ENCODE measurements at places on chromosomes 7 and 10. TPM values are rescaled to one million over a fixed set of nuclear protein-coding genes. Genes with fewer than 3 reads are reported as not detected.

DNA sequence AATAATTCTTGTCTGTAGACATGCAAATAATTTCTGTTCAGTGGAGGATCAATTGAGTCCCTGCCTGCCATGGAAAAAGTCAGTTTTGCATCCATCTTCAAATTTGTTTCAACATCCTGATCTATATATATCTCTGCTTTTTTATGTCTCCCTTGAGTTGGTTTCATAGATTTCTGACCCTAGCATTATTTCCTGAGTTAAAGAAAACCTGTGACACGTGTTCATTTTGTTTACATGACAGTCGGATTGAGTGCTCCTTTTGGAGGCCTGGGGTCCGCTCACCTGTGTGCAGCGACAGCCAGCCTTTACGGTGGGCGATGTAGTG lies 674 bp downstream of the MRPS24 start:
- DNase-seq = no peak

GRCh38 chr10:75129537-75129936 lies 18.1 kb downstream of the SAMD8 start:
- DNase-seq = no peak

DNA sequence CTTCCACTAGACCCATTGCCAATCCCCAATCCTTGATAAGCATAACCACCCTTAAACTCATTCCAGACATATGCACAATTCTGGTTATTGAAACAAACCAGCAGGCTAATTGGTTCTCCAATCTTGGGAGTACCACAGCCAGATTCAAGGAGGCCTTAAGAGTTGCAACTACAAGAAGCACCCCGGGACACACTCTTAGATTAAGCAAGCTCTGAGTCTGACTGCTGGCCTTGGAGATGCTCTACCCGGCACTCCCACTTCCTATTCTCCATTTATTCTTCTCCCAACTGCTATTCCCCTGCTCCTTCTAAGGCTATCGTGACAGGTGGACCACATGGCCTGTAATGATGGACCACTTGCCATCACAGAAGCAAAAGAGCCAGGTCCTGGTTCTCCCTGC lies 40.3 kb downstream of the CYTH3 start:
- no peak for DNase-seq

- no peak for DNase-seq
These were observed 162.9 kb downstream of the EGFR start for GRCh38 chr7:55181762-55182161.

DNA sequence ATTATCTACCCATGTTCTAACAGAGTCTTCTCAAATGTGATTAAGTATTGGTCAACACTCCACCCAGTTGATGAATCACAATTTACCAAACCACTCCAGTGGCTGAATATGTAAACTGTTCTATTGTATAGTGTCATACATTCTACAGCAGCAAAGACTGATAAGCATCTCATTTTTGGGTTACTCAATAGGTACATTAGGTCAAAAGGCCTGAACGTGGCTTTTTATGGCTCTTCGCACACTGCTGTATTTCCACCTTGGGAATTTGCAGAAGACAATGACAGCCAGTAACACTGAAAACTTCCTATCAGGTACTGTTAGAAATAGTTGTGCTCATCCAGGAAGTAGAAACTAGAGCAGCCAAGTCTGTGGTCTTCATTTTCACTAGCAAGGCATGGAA lies 166.9 kb downstream of the GLI3 start:
- DNase-seq = no peak

- no peak for DNase-seq
These were observed 89.9 kb downstream of the KAT6B start for GRCh38 chr10:74916283-74916682.

DNA sequence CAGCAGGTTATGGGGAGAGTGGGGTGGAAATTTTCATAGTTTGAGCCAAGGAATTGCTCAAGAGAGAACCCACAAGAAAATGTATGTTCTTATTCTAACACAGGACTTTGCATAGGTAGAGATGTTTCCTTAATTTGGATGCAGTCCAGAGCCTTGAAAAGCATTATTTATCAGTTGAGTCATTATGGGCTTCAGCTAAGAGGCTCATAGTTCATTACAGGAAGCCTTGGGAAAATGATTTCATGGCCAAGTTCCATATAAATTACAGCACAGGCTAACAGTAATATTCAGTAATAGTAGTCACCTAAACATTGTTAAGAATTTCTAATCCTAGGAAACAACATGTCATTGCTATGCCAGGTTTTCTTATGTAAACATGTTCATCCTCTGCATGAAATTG lies 131.1 kb upstream of the PTPRZ1 start:
- DNase-seq = no peak

The TCAF2 gene
- 1.7 TPM for total RNA-seq

DNA sequence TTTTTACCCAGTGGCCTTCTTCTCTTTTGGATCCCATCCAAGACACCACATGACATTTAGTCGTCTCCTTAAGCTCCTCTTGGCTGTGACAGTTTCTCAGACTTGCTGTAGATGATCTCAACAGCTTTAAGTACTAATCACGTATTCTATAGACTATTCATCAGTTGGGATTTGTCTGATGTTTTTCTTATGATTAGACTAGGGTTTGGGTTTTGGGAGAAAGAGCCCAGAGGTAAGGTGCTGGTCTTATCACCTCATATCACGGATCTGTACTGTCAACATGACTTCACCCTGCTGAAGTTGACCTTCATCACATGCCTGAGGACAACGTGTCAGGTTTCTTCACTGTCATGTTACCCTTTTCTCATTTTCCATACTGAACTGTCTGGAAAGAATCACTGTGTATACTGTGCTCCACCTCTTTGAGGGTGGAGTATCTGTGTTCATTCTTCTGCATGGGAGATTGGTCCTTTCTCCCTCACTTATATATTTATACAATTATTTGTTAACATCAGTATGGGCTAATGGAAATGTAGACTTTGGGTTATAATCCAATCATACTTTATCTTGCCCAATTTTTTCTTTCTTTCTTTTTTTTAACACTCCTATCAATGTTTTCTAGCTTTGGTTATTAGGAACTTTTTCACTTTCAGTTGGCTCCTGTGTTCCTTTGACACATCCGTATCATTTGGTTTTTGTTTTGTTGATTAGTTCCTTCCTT lies 6.4 kb upstream of the HKDC1 start:
- DNase-seq = no peak

- no peak for DNase-seq
These were observed 92.2 kb downstream of the PLCE1 start for GRCh38 chr10:94085766-94086437.

The TRIM73 gene
- total RNA-seq = 1.9 TPM

- DNase-seq = no peak
These were observed 3.8 kb downstream of the CYP3A43 start for GRCh38 chr7:99831595-99831994.

GRCh38 chr10:114687459-114687858 lies 29.4 kb upstream of the ABLIM1 start:
- DNase-seq = no peak

The PRKCQ gene
- total RNA-seq = 0.38 TPM

DNA sequence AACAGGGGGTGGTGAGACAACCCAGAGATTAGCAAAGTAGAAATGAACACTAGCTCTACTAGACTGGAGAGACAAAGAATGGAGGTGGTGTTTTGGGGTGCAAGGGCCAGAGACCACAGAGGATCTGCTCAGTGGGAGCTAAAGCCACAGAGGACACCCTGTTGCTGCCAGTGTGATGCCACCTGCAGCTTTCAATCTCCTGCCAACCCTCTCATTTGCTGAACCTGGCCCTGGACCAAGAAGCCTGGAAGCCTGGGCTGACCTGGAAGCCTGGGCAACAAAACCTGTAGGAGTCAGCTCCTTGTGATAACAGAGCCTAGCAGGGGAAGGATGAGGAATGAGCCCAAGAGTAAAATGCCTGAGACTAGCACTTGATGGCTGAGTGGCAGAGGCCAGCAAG lies 81.1 kb upstream of the ADO start:
- no peak for DNase-seq

- no peak for DNase-seq
These were observed 920.5 kb downstream of the KCNMA1 start for GRCh38 chr10:76717141-76717540.

DNA sequence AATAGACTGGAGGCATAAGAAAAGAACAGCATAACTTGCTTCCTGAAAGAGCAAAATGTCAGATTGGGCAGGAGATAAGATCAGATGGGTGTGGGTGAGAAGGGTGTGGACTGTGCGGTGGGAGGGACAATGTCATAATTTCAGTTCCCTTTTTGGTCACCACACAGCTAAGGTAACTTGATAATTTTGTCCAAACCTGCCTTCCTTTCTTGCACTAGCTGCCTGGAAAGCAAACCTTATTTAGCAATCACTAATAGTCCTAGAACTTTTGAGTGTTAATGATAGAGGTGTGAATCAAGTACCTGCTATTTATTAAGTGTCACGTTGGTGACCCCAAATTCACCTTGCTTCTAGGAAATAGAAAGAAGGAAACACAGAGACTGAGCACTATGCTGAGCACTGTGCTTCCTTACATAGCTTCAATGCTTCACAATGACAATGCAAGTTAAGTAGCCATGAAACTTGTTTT lies 72.4 kb upstream of the SP4 start:
- no peak for DNase-seq

The AKR1C8 gene
- total RNA-seq = not detected

The PDCD11 gene
- 18.2 TPM for total RNA-seq

GRCh38 chr10:117217196-117217761 lies 20.0 kb downstream of the KCNK18 start:
- peak; percentile 76 for DNase-seq

DNA sequence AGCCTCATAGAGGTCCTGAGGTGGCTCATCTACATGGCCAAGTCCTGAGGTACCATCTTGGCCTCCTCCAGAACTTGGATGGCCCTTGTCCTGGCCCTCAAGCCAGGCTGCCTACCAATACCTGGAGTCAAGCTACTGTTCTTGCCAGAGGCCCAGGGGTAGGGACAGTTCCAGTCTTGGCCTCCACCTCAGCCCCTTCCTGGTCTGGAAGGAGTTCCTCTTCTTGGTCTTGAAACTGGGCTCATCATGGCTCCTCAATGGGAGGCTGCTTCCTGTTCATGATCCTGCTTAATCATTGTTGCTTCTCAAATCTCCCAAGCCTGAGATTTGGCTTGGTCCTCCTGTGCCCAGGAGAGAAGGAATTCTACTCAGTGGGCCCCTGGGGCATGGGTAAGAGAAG lies 3.9 kb downstream of the HPS6 start:
- peak; percentile 56 for DNase-seq

- peak; percentile 95 for DNase-seq
These were observed 64.5 kb upstream of the SYPL1 start for GRCh38 chr7:106176414-106177299.

DNA sequence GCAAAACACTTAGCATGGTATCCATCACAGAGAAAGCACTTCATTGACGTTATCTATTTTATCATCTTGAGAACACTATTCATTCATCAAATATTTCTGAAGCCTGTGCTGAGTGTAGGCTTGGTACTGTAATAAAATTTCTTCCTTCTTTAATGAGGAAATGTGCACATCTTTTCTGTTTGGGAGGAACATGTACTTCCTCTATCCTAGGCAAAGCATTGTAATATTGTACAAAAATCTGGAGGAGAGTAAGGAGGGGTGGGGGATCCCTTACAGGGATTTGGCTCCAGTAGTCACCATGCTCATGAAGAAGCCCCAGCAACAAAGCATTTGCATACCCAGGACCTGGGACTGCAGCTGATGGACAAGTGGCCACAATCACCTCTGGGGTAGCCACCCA lies 39.9 kb upstream of the SORCS3 start:
- no peak for DNase-seq

DNA sequence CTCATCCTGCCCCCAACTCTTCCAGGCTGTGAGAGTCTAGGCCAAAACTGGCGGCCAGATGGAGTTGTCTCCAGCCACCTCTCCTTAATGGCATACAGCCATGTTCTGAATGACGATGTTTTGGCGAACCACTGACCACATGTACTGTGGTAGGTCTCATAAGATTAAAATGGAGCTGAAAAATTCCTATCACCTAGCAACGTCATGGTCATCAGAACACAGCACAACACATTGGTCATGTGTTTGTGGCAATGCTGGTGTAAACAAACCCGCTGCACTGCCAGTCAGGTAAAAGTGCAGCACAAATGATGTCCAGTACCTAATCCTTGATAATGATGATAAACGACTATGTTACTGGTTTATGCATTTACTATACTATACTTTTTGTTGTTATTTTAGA lies 290.0 kb upstream of the MKI67 start:
- no peak for DNase-seq

The SLC39A12 gene
- total RNA-seq = 0.32 TPM

GRCh38 chr7:134364619-134365037 lies 47.9 kb upstream of the SLC35B4 start:
- no peak for DNase-seq

- DNase-seq = no peak
These were observed 1014.6 kb downstream of the GATA3 start for GRCh38 chr10:9069136-9069535.

- DNase-seq = no peak
These were observed 15.1 kb upstream of the ATE1 start for GRCh38 chr10:121942749-121943416.

DNA sequence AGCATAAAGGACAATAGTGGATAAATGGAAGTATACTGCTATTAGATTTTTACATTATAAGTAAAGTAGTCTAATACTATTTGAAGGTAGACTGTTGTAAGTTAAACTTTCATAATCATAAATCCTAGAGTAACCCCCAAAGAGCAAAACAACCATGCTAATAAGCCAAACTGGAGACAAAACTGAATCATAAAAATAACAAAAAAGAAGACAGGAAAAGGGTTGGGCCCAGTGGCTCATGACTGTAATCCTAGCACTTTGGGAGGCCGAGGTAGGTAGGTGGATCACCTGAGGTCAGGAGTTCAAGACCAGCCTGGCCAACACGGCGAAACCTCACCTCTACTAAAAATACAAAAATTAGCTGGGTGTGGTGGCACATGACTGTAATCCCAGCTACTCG lies 9.7 kb downstream of the CACUL1 start:
- DNase-seq = no peak

DNA sequence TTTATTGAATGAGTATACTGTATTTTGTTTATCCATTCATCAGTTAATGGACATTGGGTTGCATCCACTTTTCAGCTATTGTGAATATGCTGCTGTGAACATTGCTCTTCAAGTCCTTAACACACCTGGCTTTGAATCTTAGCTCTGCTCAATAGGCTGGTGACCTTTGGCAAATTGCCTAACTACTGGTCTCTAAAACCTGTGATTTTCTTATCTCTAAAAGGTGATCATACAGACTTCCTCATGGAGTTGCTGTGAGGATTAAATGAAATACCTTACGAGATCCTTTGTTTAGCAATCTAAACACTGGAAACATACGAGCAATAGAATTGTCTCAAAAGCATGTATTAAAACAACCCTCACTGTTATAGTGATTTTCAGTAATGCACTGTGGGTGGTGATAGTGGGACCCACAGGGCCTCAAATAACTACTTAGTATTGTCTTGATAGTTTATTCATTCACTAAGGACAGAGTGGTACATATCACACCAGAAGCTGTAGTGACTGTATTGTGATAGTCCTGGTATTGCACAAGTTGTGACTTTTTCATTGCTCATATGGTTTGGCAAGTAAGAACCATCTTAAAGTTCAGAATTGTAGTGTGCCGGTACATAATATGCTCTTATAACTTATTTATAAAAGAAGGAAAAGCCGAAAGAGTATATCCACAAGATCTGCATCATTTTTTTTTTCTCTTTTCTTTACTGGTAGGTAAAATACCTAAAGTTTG lies 257.6 kb downstream of the EXOC4 start:
- no peak for DNase-seq

Measured in posterior vena cava (tissue), 2 donors.